ENCODE measurements at places on chromosomes 2 and 18.

- no peak for DNase-seq
These were observed 35.5 kb upstream of the SP5 start for GRCh38 chr2:170679607-170680079.

DNA sequence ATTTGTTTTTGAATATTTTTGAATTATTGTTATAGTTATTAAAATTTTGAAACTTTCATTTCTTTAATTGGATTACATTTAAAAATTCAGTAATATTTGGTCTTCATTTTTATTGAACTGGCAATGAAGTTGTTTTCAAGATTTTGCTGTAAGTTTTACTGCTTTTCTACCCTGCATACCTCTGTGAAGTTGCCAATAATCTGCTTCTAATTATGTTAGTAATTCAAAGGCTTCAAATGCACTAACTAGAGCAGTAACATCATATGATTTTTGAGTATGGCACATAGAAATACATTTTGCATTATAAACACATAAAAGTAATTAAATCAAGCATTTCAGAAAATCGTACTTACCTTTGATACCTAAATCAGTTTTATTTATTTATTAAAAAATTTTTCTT lies 40.3 kb upstream of the FAM171B start:
- DNase-seq = no peak

DNA sequence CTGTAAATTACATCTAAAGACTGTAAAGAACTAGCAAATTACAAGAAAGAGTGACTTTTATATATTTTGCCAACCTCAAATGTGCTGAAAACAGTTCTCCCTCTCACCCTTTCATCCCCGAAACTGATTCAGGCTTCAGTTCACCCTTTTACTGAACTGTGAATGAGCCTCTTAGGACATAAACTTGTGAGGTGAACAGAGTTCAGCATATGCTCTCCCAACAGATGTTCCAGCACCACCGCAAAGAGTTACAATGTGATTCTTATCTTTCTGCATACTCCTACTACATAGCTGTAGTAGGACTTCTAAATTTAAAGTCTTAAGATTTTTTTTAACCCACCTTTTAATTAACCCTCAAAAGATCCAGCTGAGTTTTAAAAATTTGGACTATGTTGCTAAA lies 1.2 kb upstream of the ZCCHC2 start:
- peak; percentile 62 for DNase-seq

- no peak for DNase-seq
These were observed 188.7 kb downstream of the STK39 start for GRCh38 chr2:168058675-168059074.

GRCh38 chr2:20656561-20656960 lies 5.7 kb upstream of the HS1BP3 start:
- DNase-seq = no peak

- DNase-seq = no peak
These were observed 203.0 kb upstream of the PID1 start for GRCh38 chr2:229474125-229474524.

DNA sequence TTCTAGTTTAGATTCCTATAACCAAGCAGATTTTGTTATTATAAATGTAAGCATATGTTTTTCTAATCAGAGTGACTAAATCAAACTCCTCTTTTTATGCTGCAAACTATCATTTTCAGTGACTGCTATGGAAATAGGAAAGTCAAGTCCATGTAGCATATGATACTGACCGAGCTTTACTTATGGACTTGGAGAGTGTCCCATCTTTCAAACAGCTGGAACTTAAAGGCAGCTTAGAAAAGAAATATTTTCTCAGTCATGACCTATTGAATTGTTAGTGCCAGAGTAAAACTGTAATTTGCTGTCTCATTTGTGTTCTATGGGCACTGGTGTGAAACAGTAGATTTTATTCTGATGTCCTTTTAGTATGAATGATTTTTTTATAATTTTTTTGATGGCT lies 76.7 kb downstream of the PHLPP1 start:
- DNase-seq = no peak

GRCh38 chr2:203543898-203544328 lies 8.8 kb upstream of the RAPH1 start:
- DNase-seq = no peak
